Stimulated activated CD8-positive, alpha-beta memory T cell treated with anti-CD3 and anti-CD28 coated beads, Interleukin-12 subunit alpha, Interleukin-12 subunit beta, amount 100 ng/mL, for 4 hours (primary cell): ENCODE measurements at places on chromosomes 4 and X.

DNA sequence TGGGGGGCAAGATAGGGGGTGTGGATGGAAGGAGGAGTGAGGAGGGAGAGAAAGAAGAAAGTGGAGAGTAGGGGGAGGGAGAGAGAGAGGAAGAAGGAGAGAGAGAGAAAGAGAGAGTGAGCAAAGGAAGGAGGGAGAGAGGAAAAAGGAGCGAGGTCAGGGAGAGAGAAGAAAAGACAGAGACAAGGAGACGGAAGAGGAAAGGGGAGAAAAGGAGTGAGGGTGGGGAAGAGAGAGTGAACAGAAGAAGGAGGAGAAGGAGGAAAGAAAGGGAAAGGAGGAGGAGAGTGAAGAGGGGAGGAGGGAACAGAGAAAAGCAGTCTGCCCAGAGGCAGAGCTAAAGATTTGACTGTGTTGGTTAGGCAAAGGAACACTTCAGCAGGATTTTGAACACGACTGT is 181.6 kb downstream of the MID1IP1 start:
- DNase-seq = no peak

DNA sequence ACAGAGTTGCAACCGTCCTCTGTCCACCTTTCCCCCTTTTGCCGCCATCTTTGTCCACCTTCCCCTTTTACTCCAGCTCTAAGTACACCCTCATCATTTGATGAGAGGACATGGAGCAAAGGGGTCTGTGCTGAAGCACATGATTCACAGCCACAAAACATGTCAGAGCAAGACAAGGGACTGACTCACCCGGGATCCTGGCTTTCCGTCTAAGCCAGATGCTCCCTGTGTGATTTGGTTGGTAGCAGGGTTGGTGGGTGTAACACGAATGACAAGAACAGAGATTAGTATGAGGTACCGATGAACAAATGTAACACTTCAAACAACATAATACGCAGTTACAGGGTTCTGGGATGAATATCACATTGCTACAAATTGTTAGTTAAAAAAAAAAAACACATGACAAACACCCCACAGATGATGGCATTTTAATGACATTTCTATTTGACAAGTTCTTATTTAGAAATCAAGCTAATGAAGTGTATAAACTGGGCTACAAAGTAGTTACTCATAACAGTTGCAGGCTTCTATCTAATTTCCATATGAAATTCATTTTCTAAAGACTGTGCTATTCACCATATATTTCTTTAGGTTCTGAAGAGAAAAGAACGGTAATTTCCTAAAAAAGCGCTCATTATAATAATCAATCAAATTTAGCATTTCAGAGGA is 71.4 kb upstream of the ETNPPL start:
- DNase-seq = no peak

DNA sequence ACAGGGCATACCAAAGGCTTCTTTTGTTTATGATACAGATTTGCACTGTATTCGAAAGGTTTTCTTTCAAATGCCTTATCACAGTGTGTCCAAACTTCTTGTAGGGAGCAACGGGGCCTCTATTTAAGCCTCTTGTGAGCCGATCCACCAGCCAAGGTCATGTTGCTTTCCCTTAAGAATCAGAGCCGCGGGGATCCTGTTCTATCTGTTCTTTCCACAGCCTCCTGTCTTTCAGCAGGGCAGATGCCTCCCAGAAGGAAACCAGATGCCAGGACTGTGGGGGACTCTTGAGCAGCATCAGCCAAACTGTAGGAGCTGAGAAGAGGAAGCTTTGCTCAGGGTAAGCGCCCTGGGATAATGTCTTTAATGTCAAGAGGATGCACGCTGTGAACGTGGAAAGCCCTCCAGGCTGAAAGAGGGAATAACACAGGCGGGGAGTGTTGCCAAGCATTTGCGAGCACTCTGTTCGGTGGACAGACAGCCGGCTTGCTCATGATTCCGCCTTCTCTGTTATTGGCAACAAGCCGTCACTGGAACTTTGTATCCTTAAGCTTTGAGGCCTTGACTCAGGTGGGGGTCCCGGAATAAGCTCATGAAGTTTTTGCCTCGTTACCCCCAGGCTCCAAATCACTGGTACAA is 279.8 kb upstream of the FRG1 start:
- DNase-seq = no peak

DNA sequence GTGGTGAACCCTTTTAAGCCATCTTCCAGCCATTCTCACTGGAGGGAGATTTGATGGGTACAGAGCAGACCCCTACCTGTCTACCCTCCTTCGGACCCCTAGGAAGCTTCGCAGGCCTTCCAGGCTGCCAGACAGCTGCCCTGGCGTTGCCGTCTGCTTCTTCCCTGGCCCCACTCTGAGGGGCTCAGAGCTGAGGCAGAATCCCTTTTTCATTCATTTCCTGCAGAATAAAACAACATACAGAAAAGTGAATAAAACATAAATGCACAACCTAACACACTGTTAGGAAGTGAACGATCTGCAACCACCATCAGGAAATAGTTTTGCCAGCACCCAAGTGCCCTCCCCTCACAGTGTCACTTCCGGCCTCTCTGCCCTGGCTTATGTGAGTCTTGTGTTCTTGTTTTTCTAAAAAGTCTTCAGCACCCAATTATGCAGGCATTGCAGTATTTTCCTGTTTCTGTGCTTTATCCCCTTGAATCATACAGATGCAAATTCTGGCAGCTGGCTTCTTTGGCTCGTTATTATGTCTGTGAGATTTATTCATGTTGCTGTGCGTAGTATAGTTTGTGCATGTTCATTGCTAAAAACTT is 5.6 kb upstream of the ADD1 start:
- DNase-seq = peak; percentile 45

DNA sequence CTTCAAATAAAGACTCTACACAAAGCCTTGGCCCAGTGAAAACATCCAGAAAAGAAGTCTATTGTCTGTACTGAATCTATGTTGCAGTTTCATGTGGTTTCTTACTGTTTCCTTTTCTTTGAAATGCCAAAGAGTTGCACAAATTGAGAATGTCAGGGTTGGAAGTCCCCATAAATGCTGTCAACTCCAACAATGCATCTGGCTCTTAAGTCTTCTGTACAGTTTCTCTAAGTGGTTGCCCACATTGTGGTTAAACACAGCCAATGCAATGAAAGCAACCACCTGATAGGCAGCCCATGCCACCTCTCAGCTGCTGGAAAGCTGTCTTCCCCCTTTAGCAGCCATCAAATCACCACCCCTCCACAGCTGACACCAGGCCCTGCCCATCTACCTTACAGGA is 67.2 kb upstream of the C1GALT1C1 start:
- no peak for DNase-seq

- DNase-seq = no peak
These were observed 692.6 kb downstream of the RAB28 start for GRCh38 chr4:12791536-12791935.

- DNase-seq = no peak
These were observed 2.9 kb downstream of the MSL3 start for GRCh38 chrX:11760958-11761357.

GRCh38 chrX:22109442-22109841 is 77.3 kb downstream of the PHEX start:
- DNase-seq = no peak

GRCh38 chr4:151664289-151664688 is 96.5 kb downstream of the GATB start:
- DNase-seq = no peak

DNA sequence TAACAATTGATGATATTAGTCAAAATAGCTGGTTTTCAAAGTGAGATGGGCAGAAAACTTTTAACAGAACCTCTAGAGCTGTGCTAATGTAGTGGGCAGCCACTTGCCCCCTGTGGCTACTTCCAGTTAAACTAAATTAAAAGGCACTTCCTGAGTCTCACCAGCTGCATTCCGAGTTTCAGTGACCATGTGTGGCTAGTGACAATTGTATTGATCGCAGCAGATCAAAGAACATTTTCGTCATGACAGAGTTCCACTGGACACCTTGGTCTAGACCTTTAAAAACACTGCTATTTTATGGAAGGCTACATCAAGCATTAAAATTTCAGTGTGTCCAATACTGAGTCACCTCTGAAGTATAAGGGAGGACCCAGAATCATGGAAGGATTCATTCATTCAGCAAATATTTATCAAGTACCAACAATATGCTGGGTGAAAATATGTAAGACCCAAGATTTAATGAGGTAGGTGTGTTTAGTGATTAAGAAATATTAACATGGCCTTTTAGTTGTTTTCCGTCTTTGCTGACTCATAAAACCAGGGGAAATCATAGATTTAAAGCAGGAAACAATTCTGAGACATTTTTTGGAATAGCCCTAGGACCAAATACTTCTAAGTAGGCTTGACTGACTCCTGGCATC is 5.1 kb upstream of the FAT1 start:
- DNase-seq = no peak

GRCh38 chrX:155632431-155633100 is 19.8 kb upstream of the TMLHE start:
- no peak for DNase-seq

DNA sequence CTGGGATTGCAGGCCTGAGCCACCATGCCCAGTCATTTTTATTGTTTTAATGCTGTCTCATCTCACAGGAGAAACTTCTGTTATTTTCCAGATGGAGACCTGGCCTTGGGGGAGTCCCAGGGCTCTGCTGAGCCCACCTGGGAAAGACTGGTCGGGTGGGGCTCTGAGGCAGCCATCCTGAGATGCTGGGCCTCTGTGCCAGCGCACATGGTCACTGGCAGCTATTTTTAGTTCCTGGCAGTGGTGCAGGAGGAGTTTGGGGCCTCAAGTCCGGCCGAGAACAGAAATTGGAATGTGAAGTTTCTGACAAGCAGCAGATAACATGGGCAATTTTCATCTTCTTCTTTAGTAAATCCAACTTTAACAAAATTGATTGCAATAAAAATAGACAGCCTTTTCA is 44.5 kb downstream of the SORCS2 start:
- no peak for DNase-seq

DNA sequence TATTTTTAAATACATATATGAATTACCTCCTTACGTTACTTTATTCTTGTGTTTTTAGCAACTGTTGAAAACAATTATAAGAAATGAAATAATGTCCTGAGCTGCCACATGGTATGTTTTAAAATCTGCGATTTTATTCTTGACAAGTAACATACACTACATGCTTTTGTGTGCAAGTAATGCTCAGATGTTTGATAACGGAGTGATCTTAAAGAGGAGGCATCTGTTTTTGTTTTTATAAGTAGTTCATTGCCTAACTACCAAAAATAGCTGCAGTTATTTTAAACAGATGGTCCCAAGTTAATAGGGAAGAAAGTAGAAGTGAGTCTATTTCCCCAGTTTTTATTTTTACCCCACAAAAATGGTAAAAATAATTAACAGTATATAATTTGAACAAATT is 55.2 kb downstream of the GAB1 start:
- DNase-seq = no peak

DNA sequence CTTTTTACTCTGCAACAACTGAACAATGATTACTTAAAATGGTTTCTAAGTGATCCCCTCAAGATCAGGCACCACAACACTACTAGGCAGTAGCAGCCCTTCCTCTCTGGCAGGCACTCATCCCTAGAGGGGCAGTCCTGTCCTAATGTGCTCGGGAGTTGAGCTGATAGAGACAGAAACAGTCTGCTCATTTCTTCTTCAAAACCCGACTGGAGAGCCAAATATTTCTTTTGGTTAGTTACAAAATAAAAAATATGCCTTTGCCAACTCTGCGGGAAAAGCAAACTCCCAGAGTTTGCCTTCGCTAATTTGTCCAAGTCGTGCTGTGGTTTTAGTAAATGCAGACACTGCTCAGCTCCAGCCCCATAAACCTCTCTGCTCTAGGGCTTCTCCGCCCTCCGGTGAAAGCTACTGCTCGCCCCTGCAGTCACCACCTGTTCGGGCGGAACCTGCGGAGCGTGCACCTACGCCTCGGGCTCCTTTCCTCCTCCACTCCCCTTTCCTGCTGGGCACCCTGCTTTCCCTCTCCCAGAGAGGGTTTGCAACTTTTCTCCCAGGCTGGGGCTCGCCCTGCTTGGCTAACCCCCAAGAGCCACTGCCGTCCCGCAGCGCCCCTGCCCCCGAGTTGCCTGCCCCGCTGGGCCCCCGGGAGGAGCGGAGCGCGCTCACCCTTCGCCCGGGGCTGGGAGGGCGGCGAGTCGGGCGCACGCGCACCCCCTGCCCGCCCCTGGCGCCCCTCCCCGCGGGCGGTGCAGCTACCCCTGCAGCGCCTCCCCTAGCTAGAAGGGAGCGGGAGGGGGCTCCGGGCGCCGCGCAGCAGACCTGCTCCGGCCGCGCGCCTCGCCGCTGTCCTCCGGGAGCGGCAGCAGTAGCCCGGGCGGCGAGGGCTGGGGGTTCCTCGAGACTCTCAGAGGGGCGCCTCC is at the start of gene NPNT:
NPNT (plus strand) TSS at position 812 of the 923 bp plus-strand sequence. CDS start 182 bp downstream, outside the sequence.
- no peak for DNase-seq

- DNase-seq = no peak
These were observed 77.7 kb downstream of the NFKB1 start for GRCh38 chr4:102578819-102579218.

DNA sequence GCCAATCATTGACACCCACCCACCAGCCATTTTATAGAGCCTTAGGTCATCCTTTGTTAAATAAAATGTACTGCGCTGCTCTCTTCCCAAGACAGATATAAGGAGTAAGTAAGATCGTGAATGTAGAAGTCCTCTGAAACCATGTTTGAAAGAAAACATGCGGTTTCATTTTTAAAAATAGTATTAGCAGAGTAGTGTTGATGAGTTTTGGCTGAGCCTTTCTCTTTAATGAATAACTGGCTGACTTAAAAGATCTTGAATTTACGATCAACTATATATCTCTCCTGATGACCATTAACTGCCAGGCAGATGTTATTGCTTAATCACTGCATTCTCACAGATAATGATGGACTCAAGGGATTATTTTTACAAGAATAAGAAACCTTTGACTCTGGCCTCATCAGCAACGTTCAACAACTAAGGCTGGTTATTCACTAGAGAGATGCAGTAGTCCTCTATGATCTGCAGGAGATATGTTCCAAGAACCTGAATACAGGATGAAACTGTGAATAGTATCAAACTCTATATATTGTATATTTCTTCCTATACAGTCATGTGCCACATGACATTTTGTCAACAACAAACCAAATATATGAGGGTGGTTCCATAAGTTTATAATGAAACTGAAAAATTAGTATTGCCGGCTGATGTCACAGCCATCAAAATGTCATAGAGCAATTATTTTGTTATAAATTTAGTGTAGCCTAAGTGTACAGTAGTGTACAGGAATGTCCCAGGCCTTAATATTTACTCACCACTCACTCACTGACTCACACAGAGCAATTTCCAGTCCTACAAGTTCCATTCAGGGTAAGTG is 80.8 kb downstream of the FAM13A start:
- no peak for DNase-seq

DNA sequence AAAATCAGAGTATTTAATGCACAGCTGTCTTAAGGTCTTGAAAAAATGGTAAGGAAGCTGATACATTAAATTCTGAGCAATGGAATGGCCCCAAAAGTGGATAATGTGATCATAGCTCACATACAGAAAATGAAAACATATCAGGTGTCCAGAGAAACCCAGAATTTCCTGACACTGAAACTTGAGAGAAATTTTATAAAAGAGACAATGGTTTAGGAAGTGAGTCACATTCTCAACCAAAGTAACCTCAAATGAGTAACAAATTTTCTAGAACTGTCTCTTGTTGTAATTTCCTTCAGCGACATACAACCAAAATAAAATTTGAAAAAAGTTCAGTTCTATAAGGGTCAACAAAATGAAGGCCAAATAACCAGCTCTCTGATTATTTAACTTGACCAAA is 37.4 kb upstream of the PACRGL start:
- DNase-seq = no peak
